ENCODE measurements at places on chromosomes 2 and 18.

DNA sequence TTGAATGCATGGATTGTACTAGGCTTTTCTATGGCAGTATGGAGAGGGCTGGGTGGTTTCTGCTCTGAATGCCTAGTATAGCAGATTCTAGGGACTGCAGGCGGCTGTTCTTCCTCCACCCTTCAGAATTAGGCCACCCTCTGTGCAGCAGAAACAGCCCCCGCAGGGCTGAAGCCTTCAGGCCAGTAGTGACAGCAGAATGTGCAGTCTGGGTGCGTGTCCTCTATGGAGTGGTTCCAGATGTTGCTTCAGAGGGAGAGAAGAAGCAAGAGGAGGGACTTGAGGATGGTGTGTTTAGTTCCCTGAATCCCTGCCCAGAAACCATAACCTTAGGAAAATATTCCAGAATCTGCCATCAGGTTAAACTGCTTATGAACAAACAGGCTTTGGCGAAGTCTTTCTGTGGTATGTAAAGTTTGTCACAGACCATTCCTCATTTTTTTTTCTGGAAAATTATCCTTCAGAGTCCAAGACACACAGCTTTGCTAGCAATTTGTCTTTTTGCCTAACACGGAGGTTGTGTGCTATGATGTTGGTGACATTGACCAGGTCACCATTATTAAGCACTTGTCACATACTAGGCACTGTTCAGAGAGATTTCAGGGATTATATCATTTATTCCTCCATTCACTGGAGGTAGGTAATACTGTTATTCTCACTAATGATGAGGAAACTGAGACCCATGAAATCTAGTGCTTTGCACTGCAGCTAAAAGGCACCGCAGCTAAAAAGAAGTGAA, 21.1 kb downstream of the CASP10 start:
- no peak for DNase-seq

DNA sequence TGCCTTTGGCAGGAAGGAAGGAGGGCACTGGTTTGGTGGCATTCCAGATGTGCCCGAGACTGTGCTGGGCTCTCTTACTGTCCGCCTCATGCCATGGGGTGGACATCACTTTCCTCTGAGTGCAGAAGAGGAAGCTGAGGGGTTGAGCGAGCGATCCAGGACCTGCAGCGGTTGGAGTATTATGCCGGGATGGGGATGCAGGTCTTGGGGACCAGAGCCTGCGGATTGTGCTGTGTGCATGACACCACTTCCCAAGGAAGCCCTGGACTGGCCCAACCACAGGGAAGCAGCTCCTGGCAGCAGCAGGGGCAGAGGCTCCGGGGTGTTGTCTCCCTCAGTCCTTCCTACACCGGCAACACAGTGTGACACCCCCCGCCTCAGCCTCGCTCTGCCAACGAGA, 44.5 kb downstream of the ATP6V1C2 start:
- no peak for DNase-seq

DNA sequence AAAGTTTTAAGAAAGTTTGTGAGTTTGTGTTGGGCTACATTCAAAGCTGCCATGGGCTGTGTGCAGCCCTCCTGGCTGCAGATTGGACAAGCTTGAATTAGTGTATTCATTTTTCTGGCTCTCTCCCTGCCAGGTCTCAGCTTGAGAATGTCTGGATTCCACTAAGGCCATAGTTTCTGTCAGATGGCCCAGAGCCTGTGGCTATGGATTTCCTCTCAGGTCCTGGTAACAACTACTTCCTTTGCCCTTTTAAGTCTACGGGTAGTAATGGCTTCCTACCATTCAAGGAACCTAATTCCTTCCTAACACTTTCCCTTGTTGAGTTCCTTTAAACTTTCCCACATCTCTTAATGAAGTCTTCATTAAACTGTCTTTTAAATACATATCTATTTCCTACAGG, 24.3 kb upstream of the PSMD14 start:
- no peak for DNase-seq

DNA sequence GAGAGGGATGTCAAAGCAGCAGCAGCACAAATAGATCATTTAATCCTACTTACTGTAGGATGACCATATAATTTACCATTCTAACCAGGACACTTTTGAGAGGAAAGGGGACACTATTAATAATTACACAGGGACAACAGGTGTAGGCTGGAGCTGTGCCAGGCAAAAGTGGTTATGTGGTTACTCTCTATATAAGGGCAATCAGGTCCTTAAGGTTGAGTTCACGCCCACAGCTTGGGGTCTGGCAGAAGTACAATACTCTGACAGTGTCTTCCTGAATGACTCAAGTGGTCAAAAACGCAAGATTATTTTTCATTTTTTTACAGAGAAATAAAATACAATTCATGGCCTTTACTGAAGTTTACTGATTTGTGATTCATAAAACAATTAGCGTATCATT, 2.8 kb downstream of the PREPL start:
- DNase-seq, result no peak

- DNase-seq, result no peak
Measured at GRCh38 chr2:96954011-96954846, 32.2 kb downstream of the FAM178B start.

GRCh38 chr18:29063346-29063745, 886.4 kb upstream of the CDH2 start:
- DNase-seq, result no peak

DNA sequence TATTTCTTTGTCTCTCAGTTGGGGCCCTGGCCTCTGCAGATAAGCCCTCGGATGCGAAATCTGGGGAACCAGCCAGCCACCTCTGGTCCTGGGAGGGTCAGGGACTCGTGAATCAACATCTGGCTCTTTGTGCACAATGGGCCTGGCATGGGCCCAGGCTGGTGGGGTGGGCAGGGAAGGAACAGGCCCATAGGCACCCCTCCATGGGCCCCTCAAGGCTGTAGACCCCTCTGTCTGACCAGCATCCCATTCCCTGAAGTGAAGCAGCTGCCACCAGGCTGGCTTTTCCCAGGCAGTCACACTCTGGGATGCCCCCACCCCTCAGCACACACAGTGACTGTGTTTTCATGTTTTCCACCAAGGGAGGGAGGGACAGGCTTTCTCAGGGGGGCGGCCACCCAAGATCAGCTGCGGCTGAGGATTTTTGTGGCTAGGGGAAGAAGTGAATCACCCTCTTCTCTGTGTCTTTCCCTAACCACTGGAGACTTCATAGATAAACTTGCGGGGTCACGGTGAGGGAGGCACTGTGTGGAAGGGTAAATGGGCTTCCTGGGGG, 166.0 kb downstream of the AGAP1 start:
- no peak for DNase-seq

DNA sequence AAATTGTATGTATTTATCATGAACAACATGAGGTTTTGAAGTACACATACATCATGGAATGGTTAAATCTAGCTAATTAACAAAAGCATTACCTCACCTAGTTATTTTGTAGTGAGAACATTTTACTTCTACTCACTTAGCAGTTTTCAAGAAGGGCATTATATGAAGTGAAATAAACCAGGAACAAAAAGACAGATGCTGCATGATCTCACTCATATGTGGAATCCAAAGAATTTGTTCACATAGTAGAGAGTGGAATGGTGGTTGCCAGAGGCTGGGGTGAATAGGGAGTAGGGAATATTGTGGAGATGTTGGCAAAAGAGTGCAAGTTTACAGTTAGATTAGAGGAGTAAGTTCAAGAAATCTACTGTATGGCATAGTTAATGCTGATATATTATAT, 292.0 kb downstream of the ASXL3 start:
- DNase-seq, result no peak

GRCh38 chr2:109216332-109216731, 87.3 kb downstream of the SH3RF3 start:
- no peak for DNase-seq

All from NCI-H1092 treated with DMSO at 0.1 percent for 48 hours (cell line).